ENCODE measurements at places on chromosomes 3 and 15.

DNA sequence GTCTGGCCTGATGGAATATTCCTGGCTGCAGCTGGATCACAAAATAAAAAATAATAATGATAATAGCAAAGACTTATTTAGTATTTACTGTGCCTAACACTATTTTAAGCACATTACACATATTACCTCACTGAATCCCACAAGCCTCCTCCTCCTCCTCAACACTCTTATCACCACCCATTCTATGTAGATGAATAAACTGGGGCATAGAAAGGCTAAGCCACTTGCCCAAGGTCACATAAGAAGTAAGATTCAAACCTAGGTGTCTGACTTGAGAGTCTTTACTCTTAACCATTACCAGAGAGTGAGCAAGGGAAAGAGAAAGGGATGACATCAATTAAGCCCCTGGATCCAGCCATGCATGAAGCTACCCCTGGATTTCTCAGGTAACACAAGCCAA is 493.1 kb downstream of the SHQ1 start:
- no peak for DNase-seq

GRCh38 chr3:127026036-127026435 is 43.1 kb downstream of the PLXNA1 start:
- no peak for DNase-seq

DNA sequence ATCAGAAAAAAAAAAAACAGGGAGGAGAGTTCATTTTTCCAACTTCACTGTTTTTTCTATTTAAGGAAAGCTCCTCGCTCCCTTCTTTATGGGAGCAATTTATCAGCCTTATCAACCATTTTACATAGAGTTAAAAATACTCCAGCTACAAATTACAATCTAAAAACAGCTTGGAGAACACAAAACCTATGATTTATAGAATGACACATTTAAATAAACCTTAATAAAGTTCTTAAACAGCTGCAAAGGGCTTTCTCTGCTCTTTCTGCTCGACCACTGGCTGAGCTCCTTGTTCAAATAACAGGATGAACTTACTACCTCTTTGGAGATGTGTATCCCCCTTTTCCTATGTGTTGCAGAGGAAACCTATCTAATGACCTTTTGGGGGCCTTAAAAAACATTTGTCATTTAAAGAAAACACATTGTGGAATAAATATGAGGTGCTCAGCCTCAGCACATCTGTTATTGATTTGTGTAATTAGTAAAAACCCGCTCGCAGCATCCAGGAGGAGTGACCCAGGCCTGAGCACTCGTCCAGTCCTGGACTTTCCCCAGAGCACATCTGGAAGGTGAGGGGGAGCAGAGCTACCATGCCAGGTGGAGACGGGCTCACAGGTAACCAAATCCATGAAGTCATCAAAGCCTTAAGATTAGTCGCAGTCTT is 231.2 kb downstream of the ATP8B4 start:
- DNase-seq, result no peak

GRCh38 chr15:48046813-48047438 is 73.9 kb upstream of the SLC24A5 start:
- no peak for DNase-seq

- no peak for DNase-seq
These were observed 23.6 kb upstream of the C3orf22 start for GRCh38 chr3:126582311-126582710.

DNA sequence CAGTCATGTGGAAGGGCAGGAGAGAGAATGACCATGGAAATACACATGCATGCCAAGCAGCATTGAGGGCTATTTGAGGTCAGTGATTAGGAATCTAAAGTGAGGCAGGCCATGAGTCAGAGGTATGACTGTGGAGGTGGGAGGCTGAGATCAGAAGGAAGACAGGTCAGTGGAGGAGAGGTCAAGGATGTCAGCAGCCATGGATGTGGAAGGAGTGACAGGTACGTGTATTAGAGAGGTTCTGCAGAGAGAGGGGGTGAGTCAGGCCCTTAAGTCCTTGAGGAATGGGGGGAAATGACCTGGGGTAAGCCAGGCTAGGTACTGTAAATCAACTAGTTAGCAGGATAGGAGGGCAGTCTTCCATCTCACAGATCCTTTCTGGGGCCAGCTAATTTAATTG is 166.6 kb downstream of the ANO10 start:
- DNase-seq, result no peak

DNA sequence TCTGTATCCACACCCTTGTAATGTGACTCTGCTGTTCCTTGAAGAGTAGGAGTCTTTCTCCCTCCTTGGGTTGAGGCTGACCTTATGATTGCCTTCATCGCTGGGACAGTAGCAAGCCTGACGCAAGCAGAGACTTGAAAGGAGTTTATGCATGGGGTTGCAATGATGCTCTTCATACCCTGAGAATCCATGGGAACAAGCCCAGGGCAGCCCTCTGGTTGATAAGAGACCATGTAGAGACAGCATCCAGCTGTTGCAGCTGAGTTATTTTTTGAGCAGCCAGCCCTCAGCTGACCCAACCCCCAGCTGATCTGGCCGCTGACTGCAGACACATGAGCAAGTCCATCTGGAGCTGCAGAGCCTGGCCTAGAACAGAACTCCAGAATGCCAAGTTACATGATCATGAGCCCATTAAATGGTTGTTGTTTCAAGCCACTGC is 60.6 kb upstream of the ARNT2 start:
- DNase-seq, result no peak

DNA sequence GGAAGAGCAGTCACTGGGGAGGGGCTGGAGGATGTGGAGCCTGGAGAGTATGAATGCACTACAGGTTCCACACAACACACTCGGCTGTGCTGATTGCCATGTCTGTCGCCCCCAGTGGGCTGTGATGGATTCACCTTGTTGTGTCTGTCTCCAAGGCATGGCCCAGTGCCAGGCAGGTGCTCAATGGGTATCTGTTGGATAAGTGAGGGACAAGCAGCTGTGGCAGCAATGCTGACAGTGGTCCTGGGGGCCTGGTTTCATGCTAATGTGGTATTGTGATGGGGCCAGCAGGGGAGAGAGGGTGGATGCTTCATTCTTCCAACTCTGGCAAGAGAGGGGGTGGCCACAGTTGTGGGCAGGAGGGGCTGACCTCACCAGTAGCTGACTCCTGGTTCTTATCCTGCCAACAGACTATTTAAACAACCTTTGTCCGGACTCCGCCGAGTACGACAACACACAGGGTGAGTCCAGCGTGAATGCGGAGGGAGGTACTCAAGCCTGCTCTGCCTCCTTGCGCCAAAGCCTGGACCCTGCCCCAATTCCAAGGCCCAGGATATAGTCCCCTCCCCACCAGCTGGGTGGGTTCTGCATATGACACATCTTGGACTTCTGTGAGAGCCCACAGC is 47.3 kb upstream of the NR2C2 start:
- DNase-seq, result no peak

DNA sequence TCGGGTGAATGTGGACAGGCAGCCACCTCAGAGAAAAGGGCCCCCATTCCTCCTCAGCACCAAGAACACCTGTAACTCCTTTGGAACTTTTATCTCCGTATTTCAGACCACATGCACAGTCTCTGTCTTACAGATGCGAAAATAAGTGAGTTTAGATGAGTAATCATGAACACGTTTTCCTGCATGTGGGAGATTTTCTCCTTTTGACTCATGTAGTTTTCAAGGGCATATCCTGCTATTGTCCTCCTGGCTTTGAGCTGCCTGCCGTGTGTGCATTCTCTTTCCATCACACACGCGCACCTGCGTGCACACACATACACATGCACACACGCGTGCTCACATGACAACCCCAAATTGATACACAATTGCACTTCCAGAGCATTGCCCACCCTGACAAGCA is 239.2 kb downstream of the GABRG3 start:
- no peak for DNase-seq

DNA sequence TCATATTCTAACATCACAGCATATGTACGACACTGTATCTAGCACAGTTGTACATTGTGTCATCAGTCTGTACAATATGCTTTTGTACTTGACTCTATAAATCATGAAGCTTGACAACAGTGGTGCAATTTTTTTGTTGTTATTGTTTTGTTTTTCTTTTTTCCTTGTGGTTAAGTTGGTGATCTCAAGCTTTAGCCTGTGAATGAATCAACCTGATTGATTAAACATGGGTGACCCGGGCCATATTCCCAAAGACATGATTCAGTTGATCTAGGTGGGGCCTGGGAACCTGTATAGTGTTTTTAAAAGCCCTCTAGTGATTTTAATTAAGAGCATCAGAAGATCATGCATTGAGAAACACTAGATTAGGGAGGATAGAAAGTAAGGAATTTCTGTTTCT is 101.8 kb upstream of the AADACL2 start:
- DNase-seq, result no peak

- DNase-seq, result no peak
These were observed 2.5 kb downstream of the KLF13 start for GRCh38 chr15:31328969-31329639.

DNA sequence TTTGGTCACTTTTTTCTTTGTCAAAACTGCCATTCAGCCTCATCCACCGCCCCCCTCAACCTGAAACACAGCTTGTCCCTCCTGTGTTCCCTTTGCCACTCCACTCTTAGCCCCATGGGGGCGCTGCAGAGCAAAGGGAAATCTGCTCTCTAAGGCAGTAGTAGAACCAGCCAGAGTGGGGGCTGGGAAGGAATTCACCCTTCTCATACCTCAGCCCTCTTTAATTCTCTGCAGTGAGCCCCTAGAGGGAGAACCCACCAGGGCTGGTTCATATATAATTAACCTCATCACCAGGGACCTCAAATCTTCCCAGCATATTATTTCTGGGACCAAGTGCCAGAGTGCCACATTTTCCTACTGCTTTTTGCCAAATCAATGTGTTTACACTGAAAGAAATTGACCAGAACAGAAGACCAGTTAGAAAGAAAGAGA is 2.8 kb upstream of the BCL6 start:
- DNase-seq, result no peak

DNA sequence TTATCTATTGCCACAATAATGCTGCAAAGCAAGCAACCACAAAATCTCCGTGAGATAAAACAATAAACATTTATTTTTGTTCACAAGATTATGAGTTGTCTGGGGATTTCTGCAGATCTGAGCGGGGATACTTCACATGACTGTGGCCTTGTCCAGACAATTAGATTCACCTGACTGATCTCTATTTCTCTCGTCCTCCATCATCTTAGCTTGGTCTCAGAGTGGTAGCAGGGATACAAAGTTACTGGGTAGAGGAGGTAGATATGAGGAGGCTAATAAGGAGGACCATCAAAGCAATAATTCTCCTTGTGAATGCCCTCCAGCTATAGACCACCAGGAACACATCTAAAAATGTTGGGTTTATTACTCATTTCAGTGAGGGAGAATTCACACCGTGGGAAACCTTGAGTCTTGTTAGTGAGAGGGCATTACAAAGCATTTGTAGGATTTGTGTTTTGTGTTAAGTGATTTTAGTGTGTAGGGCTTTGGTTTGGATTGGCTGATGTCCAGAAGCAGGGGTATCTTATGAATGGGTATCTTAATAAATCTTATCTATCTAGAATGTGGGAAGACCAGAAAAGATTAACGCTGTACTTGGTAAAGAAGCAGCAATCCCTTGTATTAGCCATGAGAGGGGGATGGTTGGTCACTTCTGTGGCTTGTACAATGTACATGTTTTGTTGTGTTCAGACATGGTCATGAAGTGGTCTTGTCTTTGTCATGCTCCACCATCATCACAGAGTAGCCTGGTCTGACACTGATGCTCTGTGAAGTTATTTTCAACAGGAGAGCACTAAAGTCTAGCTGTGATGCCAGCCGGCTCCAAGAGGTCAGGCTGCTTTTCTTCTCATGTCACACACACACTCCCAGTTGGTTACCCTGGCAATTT is 287.6 kb upstream of the STT3B start:
- no peak for DNase-seq

GRCh38 chr3:74106925-74107324 is 482.2 kb upstream of the PDZRN3 start:
- DNase-seq, result no peak

DNA sequence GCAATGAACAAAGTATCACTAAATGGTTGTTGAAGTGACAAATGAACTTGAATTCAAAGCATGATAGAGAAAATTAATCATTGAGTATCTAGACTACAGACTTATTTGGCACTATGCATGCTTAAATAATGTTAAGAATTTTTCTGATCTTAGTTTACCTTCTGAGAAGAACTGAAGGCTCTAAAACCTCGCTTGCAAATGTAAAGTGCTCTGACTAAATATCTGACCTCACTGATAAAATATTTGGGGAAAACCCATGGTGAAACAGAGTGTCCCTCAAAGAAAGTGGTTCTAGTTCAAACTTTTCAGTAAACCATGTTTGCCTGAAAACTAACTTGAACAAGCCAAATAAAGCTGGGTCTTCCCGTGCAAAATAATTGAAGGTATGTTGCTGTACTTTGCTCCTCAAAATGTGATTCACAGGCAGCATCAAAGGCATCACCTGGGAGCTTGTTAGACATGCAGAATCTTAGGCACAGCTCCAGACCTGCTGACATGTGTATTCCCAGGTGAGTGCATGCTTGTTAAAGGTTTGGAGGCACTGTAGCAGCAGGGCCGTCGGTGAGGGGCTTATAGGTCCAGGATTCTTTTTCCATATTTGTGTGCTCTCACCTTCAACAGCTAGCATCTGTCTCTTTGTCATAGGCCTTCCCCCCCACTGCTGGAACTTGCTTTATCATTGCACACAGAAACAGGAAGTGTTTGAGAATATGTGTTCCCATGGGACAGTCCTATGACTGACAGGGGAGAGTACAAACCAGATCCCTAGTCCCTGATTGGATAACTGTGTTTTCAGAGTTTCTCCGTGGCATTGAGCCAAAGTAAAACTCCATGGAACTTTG is 524.2 kb upstream of the LMCD1 start:
- DNase-seq, result no peak

GRCh38 chr3:150271591-150271960 is 136.5 kb upstream of the TSC22D2 start:
- DNase-seq, result no peak
